ENCODE measurements at places on chromosomes 13 and 19.

- no peak for DNase-seq
Observed at GRCh38 chr13:103403148-103403740, 337.0 kb upstream of the SLC10A2 start.

DNA sequence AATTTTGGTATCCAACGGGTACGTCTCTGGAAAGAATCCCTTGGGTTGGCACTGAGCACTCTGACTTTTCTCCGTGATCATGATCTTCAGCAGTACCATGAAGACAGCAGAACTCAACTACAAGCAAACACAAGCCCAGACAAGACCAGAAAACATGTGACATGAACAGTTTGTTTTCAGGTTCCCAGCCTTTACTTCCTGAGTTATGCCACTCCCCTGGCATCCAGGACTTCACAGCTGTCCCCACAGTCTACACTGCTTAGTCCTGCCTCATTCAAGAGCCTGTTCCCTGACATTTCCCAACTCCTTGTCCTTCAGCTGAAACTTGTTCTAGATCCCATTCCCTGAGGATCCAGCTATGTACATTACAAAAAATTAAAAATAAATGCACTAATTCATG lies 4.9 kb upstream of the N4BP2L1 start:
- DNase-seq, result no peak

- no peak for DNase-seq
Observed at GRCh38 chr13:22161871-22162270, 491.0 kb downstream of the FGF9 start.

GRCh38 chr13:33519561-33520467 lies 234.3 kb upstream of the STARD13 start:
- no peak for DNase-seq

GRCh38 chr19:15923702-15924101 lies 10.6 kb downstream of the CYP4F11 start:
- no peak for DNase-seq

DNA sequence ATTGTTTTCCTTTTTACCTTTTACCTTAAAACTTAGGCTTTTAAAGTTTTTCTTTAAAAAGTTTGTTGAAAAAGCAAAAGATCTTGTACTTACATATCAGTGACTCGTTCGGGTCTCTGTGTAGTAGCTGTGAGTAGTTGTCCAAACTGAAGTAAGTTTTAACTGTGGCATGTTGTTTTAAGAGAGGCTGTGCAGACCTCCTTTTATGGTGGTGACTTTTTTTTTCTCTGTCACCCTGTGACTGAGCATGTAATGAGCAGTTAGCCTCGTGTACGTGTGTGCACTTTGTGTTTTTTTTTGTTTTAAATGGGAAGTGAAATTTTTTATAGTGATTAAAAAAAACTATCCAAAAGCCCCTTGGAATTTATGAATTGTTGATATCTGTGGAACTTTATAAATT lies at the start of gene GPR183:
Gene GPR183 (minus strand): TSS at position 153 of the 400 bp plus-strand sequence. CDS start 11,254 bp downstream, outside the sequence.
- no peak for DNase-seq

DNA sequence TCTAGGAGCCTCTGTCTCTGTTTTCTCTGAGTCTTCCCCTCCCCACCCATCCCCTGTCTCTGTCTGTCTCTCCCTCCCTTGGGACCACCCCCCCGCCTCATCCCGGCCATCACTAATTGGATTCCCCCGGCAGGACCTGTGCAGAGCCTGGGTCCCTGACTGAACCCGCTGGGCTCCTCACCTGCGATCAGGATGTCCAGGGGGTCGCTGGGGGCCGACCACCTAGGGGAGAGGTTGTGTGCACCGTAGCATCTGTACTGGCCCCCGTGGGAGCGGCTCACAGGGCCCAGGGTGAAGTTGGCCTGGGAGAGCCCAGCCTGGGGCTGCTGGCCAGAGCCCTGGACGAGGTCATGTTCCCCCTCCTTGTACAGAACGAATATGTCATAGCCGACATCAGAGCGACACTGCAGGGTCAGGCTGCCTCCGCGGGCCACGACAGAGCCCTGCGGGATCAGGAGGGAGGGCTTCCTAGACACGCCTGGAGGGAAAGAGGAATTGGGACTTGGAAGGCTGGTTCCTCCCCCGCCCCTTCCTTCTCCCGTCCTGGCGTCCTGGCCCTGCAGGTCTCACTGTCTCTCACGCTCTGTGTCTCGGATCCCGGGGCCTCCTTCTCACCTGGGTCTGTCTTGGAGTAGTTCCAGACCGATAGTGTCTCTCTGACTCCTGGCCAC lies 1.8 kb downstream of the LILRB5 start:
- no peak for DNase-seq

- DNase-seq, result no peak
Observed at GRCh38 chr19:42524250-42524649, 4.0 kb downstream of the CEACAM1 start.

DNA sequence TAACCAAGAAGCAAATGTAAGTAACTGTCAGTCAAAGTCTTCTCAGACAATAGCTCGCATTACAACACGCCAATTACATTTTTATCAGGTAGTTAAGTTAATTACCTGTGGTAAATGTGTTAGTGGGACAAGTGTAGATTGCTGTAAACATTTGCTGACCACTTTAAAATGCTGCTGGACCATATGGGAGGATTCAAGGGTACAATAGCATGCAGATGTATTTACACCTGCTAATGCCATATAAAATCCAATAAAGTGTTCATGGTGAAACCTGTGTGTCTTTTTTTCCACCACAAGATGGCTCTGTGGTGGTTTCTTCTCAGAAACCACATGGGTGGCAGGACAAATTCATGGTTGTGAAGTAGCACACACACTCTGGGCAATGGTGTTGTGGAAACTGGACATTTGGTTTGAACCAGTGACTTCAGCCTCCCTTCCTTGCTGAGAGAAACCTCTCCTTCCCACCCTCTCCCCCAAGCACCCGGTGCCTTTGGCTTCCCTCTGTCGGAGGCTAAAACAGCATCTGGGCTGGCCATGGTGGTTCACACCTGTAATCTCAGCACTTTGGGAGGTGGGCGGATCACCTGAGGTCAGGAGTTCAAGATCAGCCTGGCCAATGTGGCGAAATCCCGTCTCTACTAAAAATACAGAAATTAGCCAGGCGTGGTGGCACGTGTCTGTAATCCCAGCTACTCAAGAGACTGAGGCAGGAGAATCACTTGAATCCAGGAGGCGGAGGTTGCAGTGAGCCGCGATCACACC lies 18.1 kb upstream of the GTF3A start:
- no peak for DNase-seq

Measured in T1000 (cell line).